ENCODE measurements at places on chromosomes 2 and 18.

DNA sequence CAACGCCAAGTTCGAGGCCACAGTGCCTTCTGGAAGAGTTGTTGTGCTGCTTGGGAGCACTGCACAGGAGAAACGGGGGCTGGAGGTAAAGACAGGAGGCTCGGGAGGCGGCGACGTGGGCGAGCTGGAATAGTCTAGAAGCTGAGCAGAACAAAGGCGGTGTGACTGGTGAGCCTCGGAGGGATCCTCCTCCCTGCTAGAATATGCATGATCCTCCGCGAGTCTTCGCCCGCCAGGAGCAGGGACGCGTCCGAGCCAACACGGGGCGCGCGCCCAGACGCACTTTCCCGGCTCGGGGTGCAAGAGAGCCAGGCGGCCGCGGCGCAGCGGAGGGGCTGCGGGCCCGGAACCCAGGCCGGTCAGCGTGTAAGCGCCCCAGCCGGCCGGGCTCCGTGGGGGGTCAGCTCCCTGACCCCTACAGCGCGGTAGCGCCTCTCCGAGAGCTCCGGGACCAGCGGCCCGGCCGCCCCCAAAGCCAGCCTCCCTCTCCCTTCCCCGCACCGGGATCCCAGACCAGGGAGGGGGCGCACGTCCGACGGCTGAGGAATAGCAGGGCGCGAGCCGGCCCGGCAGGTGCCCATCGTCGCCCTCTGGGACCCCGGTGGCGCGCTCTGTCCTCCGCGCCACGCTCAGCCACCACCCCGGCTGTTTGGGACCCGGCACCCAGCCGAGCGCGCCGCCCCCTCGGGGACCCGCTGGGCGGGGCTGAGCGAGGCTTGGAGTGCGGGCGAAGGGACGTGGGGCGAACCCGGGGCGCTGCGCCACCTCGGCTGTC is 62.5 kb downstream of the GNAL start:
- DNase-seq = no peak

GRCh38 chr2:234917211-234917975 is 34.4 kb upstream of the SH3BP4 start:
- no peak for DNase-seq

- peak; percentile 71 for DNase-seq
Observed at GRCh38 chr2:29921560-29921915, at the start of gene ALK. Gene ALK, minus strand, starts transcription at chr2:29921586. Its CDS starts 927 bp downstream, at chr2:29920659.

GRCh38 chr2:29070526-29070925 is 3.8 kb downstream of the PCARE start:
- DNase-seq = no peak

GRCh38 chr18:41767960-41768359 is 187.1 kb upstream of the PIK3C3 start:
- DNase-seq = no peak

GRCh38 chr2:68245672-68246071 is 6.7 kb downstream of the PPP3R1 start:
- no peak for DNase-seq

- DNase-seq = no peak
Observed at GRCh38 chr2:32849456-32850194, 97.1 kb upstream of the LTBP1 start.

DNA sequence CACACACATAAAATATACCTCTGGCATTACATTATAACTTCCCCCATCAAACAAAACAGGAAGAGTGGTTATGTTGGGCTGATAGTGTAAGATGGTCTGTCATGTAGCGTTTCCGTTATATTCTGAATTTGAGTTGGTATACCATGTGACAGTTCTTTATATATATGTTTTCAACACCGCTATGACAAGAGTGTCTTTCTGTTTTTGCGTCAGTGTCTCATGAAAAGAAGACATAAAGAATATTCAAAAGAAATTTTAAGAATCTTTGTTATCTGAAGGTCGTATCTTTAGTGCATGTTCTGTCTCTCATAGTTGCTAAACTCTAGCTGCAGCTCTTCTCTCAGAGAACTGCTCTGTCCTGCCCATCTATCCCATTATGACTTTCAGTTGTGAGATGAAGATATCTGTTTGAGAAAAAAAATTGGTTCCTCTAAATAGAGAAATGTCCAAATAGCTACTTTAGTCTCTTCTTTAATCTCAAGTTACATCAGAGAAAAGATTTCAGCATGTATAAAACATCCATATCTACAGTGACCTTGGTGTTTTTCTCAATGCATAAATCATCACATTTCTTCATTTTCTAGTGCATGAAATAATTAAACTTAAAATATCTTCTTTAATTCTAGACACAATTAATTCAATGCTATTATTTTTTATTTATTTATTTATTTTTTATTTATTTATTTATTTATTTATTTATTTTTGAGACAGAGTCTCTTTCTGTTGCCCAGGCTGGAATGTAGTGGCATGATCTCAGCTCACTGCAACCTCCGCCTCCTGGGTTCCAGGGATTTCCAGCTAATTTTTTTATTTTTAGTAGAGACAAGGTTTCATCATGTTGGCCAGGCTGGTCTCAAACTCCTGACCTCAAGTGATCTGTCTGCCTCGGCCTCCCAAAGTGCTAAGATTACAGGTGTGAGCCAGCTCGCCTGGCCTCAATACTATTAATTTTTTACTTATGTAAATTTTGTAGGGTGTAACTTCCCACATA is 24.3 kb upstream of the PSME4 start:
- DNase-seq = no peak

DNA sequence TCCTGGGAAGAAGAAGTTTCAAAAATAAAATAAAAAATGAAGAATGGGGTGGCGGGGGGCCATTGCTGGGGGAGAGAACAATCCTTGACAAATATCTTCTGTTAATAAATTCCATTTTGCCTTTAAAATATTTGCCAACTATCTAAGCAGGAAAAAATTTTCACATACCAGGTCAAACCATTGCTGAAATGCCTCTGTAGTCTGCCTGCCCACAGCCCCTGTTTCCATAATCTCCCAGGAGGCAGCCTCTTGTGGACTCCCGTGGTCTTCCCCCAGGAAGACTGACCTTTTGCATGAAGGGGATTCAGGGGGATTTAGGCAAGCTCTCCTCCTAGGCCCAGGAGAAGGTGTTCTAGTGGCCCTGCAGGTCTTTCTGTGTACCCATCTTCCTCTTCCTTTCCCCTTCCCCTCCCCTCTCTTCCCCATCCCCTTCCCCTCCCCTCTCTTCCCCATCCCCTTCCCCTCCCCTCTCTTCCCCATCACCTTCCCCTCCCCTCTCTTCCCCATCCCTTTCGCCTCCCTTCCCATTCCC is 61.0 kb downstream of the RPL37A start:
- DNase-seq = no peak

- DNase-seq = no peak
Observed at GRCh38 chr2:136439064-136439676, 321.2 kb upstream of the CXCR4 start.

GRCh38 chr2:199195927-199196502 is 261.7 kb downstream of the SATB2 start:
- DNase-seq = no peak

- no peak for DNase-seq
Observed at GRCh38 chr2:45559436-45559835, 51.6 kb downstream of the SRBD1 start.

DNA sequence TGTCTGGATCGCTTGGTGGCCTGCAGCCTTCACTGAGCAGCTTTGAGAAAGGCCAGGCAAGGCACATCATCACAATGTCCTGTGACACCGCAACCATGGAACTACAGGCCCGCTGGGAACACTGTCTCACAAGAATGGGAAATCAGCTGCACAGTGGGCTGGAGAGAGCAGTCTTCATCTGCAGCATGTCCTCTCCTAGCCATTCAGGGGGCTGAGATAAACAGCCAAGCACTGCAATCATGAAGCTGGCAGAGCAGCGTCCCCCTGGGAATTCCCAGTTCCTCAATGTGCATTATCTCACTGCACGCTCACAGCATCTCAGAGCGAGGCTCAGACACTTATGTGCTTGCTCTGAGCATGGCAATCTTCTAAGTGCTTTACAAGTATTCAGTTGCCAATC is 1.9 kb downstream of the CMPK2 start:
- DNase-seq = no peak

All from activated CD8-positive, alpha-beta T cell treated with anti-CD3 and anti-CD28 coated beads, Interleukin-2, amount 10 ng/mL, durations not matched to agents 7 days and 5 days (primary cell).